ENCODE measurements at places on chromosomes 7 and 10.

DNA sequence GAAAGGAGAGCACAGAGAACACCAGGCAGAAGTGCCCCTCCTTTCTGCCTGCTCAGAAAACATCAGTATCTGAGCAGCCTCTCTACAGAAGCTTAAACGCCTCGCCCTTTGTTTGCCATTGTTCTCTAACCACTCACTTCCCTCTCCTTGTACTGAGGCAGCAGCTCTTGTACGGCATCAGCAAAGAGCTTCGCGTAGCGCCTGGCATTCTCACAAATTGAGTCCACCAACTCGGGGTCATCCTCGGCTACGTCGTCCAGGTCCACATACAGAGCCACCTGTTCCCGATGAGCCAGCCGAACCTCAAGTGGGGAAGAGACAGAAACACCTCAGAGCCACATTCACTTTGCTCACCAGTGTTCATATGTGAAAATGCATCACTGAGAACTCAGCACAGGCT lies 1.7 kb downstream of the MCM7 start:
- no peak for DNase-seq

GRCh38 chr10:28282336-28282735 lies 20.5 kb downstream of the MPP7 start:
- no peak for DNase-seq

DNA sequence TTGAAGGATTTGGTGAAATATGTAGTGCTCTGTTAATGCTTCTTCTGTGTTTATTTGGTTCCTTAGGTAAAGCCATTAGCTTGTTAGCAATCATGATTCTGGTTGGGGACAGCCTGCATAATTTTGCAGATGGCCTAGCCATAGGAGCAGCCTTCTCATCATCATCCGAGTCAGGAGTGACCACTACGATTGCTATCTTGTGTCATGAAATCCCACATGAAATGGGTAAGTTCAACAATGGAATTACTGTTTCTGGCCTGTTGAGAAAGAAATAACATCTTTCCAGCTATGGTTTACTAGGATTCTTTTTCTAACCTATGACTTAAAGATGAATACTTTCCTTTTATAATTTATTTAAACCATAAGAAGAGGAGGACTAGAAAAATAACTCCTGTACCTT lies 48.9 kb downstream of the SLC39A12 start:
- DNase-seq, result no peak

- peak; percentile 57 for DNase-seq
Measured at GRCh38 chr10:3235996-3236510, 63.5 kb upstream of the PITRM1 start.

DNA sequence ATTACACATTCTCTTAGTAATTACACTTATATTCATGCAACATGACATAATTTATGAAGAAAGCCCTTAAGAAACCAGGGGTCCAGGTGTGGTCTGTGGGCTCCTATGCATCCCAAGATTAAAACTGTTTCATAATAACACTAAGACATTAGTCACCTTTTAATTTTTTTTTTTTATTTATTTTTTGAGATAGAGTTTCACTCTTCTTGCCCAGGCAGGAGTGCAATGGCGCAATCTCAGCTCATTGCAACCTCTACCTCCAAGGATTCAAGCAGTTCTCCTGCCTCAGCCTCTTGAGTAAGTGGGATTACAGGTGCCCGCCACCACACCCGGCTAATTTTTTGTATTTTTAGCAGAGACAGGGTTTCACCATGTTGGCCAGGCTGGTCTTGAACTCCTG lies 12.5 kb downstream of the GDI2 start:
- DNase-seq, result no peak

DNA sequence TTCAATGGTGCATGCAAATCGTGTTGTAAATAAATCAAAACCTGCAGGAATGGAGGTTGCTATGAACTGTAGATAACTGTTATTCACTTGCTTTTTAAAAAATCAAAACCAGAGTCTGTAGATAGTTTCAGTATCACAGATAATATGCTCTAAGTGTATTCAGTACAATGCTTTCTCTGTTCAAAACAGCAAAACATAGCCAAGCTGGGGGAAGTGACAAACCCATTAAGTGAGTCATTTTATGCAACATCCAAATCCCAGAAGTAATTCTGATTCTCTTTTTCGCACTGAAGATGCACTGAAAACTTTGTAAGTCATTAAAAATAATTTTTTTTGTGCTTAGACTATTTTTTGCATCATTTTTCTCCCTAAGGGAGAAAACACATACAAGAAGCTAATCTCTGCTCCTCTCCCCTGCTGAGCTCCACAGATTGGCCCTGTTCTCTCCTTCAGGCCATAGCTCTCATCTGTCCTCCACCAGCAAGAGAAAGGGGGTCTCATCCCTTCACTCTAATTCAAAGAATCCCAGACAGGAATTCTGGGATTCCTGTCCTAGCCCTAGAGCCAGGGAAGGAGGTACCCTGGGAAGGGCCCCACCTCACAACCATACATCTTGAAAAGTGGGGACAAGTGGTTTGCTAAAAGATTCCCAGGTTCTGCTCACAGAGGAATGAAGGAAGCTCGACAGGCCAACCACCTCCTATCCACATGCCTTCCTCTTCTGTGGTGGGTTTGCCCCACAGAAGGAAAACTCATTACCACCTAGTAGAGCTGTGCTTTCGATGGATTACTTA lies 4.9 kb downstream of the PRTFDC1 start:
- DNase-seq, result peak; percentile 45

DNA sequence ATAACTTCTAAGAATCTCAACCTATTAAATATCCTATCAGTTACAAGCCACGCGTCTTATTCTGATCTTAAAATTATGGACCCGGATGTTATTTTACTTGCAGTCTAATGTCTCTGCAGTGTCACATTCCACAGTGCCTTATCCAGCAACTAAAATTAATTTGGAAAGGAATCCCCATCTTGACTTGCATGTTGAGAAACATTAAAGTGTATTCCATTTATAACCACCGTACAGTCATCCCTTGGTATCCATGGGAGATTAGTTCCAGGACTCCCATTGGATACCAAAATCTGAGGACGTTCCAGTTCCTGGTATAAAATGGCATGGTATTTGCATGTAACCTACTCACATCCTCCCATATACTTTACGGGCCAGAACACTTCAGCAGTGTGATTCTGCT lies 194.7 kb downstream of the ARHGAP21 start:
- no peak for DNase-seq

DNA sequence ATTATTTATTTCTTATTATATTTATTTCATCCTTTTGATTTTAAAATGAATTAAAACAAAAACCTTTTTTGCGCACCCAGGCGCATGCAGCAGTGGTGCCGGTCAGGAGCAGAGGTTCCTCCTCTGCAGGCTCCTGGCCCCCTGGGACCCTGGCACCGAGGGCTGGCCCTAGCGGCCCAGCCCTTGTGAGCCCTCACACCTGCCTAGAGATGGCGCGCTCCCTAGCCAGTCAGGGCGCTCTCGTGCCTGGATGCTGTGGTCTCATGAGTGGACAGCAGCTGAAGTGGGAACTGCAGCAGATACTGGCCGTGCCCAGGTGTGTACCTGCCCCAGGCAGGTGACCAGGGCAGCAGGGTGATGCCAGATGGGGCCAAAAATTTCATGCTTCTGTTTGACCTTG lies 13.8 kb downstream of the RET start:
- no peak for DNase-seq

GRCh38 chr7:133409421-133409820 lies 156.5 kb downstream of the EXOC4 start:
- no peak for DNase-seq
